ENCODE measurements at places on chromosomes 6 and 20.

GRCh38 chr6:169968541-169969270, 217.3 kb downstream of the ERMARD start:
- DNase-seq = no peak

- DNase-seq = no peak
Measured at GRCh38 chr6:1604158-1605003, 5.3 kb upstream of the FOXC1 start.

- DNase-seq = no peak
Measured at GRCh38 chr6:20415712-20416454, 14.2 kb downstream of the E2F3 start.

DNA sequence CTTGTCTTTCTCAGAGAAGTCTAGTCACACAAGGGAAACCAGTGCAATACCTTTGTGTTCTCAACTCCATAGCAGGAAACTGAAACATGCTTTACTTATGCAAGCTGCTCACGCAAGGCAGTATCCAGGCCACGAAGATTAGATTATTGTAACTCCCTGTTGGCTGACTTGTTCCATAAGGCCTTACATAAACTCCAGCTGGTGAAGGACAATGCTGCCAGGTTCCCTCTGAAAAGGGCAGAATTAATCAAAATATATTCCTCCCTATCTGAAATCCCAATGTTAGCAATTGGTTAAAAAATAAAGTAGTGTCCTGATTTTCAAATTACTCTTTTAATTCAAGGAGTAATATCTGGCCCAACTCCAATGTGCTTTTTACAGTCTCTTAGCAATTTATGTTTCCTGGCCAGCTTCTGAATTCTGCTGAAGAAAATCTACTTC, 966.6 kb downstream of the HACE1 start:
- DNase-seq = no peak

DNA sequence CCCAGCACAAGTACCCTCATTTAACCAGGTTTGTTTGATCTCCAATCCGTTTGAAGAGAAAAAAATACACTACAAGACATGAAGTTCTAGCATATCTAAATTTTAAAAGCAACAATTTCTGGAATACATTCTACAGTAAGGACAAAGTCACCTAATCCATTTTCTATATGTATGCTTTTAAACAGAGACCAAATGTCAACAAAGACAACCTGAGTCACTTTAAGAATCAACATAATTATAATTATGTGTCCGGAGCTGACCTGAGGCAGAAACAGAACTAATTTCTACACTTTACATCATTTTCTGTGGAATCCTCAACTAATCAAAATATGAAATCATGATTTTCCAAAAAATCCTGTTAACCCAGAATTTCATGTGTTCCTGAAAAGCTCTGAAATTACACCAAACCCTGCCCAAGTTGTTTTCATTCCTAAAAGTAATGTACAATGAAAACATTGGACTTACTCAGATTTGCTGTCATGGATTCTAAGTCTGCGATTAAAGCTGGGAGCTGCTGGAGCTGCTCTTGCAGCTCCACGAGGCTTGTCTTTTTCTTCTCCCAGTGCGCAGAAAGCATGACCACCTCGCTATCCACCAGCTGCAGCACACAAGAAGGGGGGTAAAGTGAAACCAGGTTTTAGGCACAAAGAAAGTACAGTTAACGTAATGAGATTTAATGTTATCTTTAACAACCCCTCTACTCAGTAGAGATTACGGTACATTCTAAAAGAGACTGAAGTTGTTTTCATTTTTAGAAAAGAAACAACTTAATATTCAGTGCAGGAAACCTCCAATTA, 35.8 kb downstream of the DTNBP1 start:
- no peak for DNase-seq

GRCh38 chr6:37433657-37434271, 743 bp downstream of the CMTR1 start:
- no peak for DNase-seq

- no peak for DNase-seq
Measured at GRCh38 chr6:33744001-33744848, 2.5 kb downstream of the IP6K3 start.

GRCh38 chr6:169898788-169899480, 147.5 kb downstream of the ERMARD start:
- DNase-seq = no peak

- no peak for DNase-seq
Measured at GRCh38 chr6:79543886-79544285, 6.7 kb upstream of the LCA5 start.

DNA sequence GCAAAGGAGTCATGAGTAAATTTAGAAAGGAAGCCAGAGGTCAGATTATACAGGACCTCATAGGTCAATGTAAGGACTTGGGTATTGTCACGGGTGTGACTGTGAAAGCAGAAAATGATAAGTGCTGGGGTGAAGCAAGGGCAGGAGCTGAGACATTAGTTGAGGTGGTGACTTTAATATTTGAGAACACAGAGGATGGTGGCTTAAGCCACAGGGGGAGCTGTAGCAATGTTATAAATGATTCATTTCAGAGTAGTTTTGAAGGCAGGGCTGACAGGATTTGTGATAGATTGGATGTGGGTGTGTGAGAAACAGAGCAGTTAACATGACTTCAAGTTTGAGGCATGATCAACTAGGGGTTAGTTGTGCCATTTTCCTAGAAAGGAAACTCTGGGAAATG, 659.9 kb downstream of the EPM2A start:
- DNase-seq = no peak

DNA sequence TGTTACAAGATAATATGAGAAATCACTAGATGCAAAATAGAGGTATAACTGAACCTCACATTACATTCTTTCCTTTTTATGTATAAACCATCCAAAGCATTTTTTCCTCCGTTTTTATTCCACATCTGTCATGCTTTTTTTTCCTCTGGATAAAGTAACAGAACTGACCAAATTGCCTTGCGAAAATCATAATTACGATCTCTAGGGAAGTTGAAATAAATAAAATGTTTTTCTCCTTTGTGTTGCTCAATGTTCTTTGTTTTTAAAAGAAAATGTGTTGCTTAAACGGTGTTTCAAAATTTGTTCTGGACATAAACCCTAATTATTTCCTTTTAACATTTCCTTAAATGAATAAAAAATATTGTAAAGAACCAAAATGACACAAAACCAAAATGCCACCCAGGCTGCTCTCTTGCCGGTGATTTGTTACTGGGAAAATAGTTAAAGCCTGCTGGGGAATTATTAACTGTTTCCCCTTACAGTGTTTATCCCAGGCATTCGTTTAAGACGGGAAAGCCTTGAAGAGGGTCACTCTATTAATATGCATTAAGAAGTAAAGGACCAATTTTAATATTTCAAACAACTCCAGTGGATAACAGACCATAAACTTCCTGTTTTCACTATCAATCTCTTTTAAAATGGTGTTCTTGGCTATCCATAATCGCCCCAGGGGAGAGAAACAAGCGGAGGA, 1.7 kb upstream of the ADGRB3 start:
- no peak for DNase-seq

GRCh38 chr20:9884061-9884460, 45.2 kb upstream of the PAK5 start:
- no peak for DNase-seq

DNA sequence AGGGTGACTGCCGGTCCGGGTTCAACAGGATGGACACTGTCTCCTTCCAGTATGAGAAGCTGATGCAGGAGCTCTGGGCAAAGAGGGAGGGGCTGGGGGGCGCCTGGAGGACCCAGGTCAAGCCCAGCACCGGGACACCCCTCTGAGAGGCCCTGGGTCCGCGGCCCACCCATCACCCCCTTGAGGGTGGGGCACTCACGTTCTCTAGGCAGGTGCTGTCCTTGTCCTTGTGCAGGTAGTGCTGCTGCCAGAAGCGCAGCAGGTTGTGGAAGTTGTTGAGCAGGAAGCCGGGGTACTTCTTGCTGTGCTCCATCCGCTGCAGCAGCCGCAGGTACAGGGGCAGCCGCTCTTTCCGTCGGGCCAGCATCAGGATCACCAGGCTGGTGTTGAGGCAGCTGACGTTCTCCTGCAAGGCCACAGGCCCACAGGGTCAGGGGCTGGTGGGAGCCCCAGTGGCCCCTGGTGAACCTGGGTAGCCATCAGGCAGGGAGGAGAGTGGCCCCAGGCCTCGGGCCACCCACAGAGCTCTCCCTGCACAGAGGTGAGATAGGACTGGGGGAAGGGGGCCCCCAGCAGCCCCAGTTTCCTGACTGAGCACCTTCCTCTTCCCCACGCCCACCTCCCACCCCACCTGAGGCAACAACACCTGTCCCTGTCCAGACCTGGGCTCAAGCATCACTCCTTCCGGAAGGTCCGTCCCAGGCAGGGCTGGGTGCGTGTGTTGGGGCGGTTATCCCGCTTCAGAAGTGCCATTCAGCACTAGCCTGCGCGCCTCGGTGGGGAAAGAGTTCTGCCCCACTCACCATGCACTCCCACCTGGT, 47.8 kb downstream of the MYH7B start:
- DNase-seq = no peak

DNA sequence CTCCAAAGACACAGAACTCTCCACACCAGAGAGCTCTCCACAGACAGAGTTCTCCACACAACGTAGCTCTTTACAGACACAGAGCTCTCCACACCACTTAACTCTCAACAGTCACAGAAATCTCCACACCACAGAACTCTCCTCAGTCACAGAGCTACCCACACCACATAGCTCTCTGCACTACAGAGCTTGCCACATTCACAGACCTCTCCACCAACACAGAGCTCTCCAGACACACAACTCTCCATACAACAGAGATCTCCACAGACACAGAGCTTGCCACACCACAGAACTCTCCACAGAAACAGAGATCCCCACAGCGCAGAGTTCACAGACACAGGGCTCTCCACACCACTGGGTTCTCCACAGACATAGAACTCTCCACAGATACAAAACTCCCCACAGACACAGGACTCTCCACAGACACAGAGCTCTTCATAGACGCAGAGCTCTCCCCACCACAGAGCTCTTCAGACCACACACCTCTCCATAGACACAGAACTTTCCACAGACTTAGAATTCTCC, 52.5 kb downstream of the ERMARD start:
- DNase-seq = no peak

GRCh38 chr6:80789912-80790570, 683.6 kb downstream of the BCKDHB start:
- DNase-seq = no peak

GRCh38 chr6:44558024-44558831, 170.7 kb downstream of the CDC5L start:
- DNase-seq = no peak

GRCh38 chr20:45406260-45407066, 1.6 kb upstream of the DBNDD2 start:
- DNase-seq = no peak

DNA sequence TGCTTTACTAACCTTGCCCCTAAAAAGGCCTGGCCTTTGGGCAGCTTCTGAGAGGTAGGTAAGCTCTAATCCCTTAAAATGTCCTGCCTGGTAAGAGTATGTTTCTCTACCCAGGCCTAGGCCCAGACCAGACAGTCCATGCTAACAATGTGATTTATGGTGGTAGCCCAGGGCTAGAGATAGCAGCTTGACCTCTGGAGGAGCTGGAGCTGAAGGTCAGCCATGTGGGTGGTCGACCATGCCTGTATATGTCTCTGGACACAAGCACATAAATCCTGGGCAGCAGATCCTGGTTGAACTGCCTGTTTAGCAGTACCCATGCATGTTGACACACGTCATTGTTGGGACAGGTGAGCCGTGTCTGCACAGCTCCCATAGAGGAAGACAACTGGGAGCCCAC, 62.1 kb upstream of the PHACTR1 start:
- no peak for DNase-seq

- DNase-seq = no peak
Measured at GRCh38 chr6:107956181-107956580, 1.8 kb downstream of the SEC63 start.

DNA sequence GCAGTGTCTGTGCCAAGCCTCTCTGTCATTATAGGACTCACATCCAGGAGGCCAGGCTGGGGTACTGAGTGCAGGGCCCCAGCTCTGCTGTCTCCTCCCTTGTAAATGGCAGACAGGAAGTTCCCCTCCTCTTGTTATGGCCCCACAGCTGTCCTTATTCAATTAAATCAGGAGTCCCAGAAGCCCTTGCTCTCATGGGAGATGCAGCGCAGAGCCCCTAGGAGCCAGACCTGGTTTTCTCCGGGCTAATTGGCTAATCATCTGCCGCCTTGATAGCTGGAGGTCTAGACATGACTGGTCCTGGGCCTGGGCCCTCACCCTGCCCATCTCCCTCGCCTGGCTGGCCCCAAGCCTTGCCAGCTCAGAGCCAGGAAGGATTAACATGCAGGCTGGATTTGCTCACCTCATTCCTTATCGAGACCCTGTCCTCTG, 172.0 kb downstream of the VEGFA start:
- DNase-seq = no peak

- DNase-seq = no peak
Measured at GRCh38 chr6:157169226-157169625, 154.1 kb downstream of the TMEM242 start.

GRCh38 chr6:43878823-43879495, 108.9 kb downstream of the VEGFA start:
- DNase-seq = no peak

GRCh38 chr20:9407805-9408421, 106.5 kb upstream of the LAMP5 start:
- no peak for DNase-seq

- no peak for DNase-seq
Measured at GRCh38 chr20:19855416-19855815, 97.4 kb downstream of the RIN2 start.

- DNase-seq = no peak
Measured at GRCh38 chr20:4320291-4320690, 304.9 kb upstream of the RNF24 start.

DNA sequence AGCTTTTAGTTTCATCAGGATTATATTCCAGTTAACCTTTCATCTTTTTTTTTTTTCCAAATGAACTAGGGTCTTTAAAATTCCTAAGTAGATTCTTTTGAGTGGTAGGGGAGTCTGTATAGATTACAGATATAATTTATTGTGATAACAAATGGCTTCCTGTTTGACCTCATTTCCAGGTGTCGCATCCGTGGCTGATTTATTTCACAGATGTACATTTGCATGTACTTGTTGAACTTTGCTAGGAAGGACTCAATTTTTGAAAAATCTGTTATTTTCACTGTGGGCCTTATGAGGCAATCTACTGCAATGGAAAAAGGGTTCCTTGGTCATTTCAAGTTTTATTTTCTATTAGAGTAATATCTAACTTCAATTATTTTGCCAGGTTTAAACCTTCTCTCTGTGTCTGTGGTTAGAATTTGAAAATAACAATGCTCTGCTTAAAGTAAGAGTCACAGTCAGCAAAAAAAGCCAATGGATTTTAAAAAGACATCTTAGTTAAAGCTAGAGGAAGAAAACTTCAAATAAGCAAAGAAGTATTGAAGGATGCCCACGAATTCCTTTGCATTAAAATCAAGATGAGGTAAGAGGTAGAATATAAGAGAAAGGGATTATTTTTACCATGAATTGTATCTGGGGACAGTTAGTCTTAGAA, 57.9 kb downstream of the SAMD5 start:
- DNase-seq = no peak

DNA sequence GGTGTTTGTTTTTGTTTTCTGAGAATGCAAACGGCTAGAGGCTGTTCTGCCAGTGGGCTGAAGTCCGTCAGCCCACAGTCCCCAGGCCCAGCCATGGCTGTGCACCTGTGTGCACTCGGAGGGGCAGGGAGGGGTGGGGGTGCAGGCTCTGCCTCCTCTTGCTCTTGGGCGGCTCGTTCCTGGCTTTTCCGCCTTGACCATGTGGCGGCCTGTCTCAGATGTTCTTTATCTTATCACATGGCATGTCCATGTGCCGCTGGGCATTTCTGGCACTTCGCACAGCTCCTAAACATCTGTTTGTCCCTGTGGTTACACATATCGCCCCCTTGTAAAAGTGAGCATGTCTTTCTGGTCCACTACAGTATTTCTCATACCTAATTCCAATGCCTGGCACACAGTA, 137.0 kb downstream of the CDH4 start:
- DNase-seq = no peak

- no peak for DNase-seq
Measured at GRCh38 chr20:2708665-2709064, 16.1 kb downstream of the EBF4 start.

Data from cortex of kidney (tissue), 1 donor.